Vein endothelial cell (primary cell): ENCODE measurements at places on chromosomes 6 and 20. TPM values are rescaled to one million over a fixed set of nuclear protein-coding genes. Genes with fewer than 3 reads are reported as not detected.

GPR6 gene
- not detected in 2 replicates for total RNA-seq

IL17A gene
- total RNA-seq = not detected in 2 replicates

FOXA2 gene
- not detected in 2 replicates for total RNA-seq

RNF5 gene
- total RNA-seq = 44.0 and 52.3 TPM in 2 replicates

TAF4 gene
- 6.5 and 8.0 TPM in 2 replicates for total RNA-seq

EYS gene
- total RNA-seq = under 0.01 and 3.2 TPM in 2 replicates

ESF1 gene
- 8.5 and 11.6 TPM in 2 replicates for total RNA-seq

C6orf15 gene
- total RNA-seq = 0.33 TPM in 1 of 2 replicates, not detected in the other
